SK-N-SH (cell line): ENCODE measurements at places on chromosomes 11 and 22. TPM values are rescaled to one million over a fixed set of nuclear protein-coding genes. Genes with fewer than 3 reads are reported as not detected.

IL18 gene
- polyA plus RNA-seq, result 0.28 TPM in 1 of 2 replicates, not detected in the other

RFPL3 gene
- not detected in 2 replicates for polyA plus RNA-seq

GAL3ST1 gene
- polyA plus RNA-seq, result 0.08 TPM in 1 of 2 replicates, not detected in the other

SERHL2 gene
- 3.1 and 3.8 TPM in 2 replicates for polyA plus RNA-seq

RAB39A gene
- 0.18 and 0.36 TPM in 2 replicates for polyA plus RNA-seq

DNA sequence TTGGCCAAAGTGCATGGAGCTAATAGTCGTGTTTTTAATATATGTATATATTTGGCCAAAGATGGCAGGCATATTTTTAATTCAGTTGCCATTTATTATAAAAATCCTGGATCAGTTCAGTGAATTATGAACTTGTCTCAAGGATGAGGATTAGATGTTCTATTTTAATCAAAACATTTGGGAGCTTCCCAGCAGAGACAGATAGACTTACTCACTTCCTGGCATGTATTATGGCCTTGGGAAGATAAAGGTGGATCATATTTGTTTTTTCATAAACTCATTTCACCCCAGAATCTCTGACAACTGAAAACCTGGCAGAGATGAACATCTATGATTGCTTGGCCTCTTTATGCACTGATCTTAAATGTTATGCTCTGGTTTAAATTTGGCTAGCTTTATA lies 148.8 kb downstream of the NCAM1 start:
- no peak overlapping the region for H3K4me3 ChIP-seq
- no peak for DNase-seq
- H3K27ac ChIP-seq, result no peak overlapping the region
- no peaks in the 10 kb centered on the region for H3K27me3 ChIP-seq

DNA sequence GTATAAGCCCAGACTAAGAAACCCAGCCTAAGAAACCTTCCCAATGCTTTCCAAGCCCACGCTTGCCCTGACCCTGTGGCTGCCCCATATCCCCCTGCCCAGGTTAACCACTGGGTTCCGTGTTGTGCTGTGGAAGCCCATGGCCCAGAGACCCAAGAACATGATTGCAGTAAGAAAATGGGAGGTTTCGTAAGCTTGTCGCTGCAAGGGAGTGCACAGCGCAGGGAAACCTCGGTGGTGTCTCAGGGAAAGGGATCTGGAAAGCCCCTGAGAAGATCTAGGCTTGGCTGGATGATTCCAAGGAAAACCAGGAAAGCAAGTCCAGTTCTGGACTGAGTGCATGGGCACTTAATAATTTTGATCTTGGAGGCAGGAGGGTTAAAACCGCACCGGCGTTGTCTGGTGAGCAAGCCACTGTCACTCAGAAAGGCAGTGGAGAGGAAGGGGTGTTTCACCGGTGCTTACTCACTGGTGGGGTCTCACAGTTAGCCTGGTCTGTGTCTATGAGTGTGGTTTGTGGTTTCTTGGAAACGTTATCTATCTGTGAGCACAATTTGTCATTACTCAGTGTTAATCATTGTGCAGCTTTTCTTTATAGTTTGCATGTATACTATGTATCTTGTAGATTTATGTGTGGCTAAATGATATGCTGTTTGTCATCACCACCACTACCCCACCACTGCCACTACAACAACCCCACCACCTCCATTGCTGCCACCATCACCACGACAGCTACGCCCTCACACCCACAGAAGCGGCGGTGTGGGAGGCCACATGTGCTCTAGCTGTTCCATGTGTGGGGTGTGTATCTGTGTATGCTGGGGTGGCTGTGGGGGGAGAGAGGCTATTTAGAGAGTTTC lies 53.3 kb upstream of the PRDM11 start:
- no peak overlapping the region for H3K27ac ChIP-seq
- no peaks in the 10 kb centered on the region for H3K36me3 ChIP-seq
- peaks cover 10% of the 10 kb centered on the region; the same call in 1 of the 2 replicates for H3K27me3 ChIP-seq
- DNase-seq, result no peak
- no peak overlapping the region for H3K4me3 ChIP-seq
- no peaks in the 10 kb centered on the region for H3K4me1 ChIP-seq

- H3K27ac ChIP-seq, result peak overlapping the region; percentile 88
- H3K27me3 ChIP-seq, result no peaks in the 10 kb centered on the region
- DNase-seq, result peak; percentile 58
Measured at GRCh38 chr11:12862696-12863469, 146.2 kb upstream of the RASSF10 start.

GRCh38 chr22:47842119-47842518 lies 1079.7 kb downstream of the TBC1D22A start:
- H3K27ac ChIP-seq, result no peak overlapping the region
- no peak for DNase-seq
- H3K27me3 ChIP-seq, result no peaks in the 10 kb centered on the region
- H3K36me3 ChIP-seq, result no peaks in the 10 kb centered on the region

DNA sequence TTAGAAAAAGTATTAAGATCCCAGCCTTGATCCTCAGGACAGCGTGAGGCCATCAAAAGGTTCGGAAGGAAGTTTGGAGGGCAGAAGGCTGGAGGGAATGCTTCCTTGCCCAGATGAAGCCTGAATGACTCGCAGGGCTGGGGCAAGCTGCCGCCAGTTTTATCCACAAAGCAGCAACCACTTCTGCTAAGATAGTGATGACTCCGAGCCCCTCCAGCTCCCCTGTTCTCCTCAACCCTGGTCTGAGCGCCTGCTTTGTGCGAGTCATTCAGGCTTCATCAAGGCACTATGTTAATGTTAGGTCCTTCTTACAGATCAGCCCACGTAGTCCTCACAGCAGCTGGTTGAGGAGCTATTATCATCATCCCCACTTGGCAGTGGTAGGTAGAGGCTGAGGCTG lies 158.8 kb downstream of the COMMD9 start:
- no peaks in the 10 kb centered on the region for H3K27me3 ChIP-seq
- no peak overlapping the region for H3K4me3 ChIP-seq
- H3K27ac ChIP-seq, result no peak overlapping the region
- DNase-seq, result no peak
- H3K36me3 ChIP-seq, result no peaks in the 10 kb centered on the region

- DNase-seq, result no peak
- H3K27me3 ChIP-seq, result no peaks in the 10 kb centered on the region
- no peak overlapping the region for H3K4me3 ChIP-seq
- peaks cover 5% of the 10 kb centered on the region for H3K4me1 ChIP-seq
Measured at GRCh38 chr11:46001448-46001914, 79.0 kb downstream of the LARGE2 start.

- H3K27me3 ChIP-seq, result no peaks in the 10 kb centered on the region
- peaks cover 4% of the 10 kb centered on the region for H3K36me3 ChIP-seq
- peak overlapping the region; percentile 68 for H3K4me3 ChIP-seq
- peaks cover 65% of the 10 kb centered on the region for H3K4me1 ChIP-seq
- DNase-seq, result no peak
Measured at GRCh38 chr22:46056546-46057245, 79.7 kb upstream of the WNT7B start.

GRCh38 chr11:36097219-36097650 lies 153.4 kb downstream of the LDLRAD3 start:
- no peak for DNase-seq
- no peaks in the 10 kb centered on the region for H3K27me3 ChIP-seq
- H3K4me3 ChIP-seq, result no peak overlapping the region
- peaks cover 4% of the 10 kb centered on the region for H3K4me1 ChIP-seq
- peaks cover 5% of the 10 kb centered on the region for H3K36me3 ChIP-seq

- H3K4me1 ChIP-seq, result no peaks in the 10 kb centered on the region; the same call in 1 of the 2 replicates
- peak; percentile 13 for DNase-seq
- H3K27me3 ChIP-seq, result no peaks in the 10 kb centered on the region
Measured at GRCh38 chr11:58923300-58923788, 15.9 kb upstream of the GLYATL1 start.

DNA sequence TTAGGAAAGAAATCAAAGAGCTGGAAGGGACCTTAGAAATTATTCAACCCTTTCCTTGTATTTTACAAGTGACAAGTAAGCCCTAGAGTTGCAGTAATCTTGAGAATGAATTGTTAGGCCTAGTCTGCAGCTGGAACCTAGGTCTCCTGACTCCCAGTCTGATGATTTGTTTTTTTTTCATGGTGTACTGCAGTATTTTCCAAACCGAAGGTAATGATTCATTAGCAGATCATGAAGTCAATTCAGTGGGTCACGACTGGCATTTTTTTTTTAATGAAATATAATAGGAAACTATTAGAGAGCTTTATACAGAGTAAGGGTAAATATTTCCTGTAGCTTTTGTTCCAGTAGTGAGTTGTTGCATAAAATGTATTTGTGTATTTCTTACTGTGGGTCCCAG lies 42.8 kb downstream of the EXT2 start:
- H3K36me3 ChIP-seq, result peaks cover 6% of the 10 kb centered on the region
- no peaks in the 10 kb centered on the region for H3K27me3 ChIP-seq
- no peak overlapping the region for H3K4me3 ChIP-seq
- peaks cover 34% of the 10 kb centered on the region; the same call in 1 of the 2 replicates for H3K4me1 ChIP-seq

DNA sequence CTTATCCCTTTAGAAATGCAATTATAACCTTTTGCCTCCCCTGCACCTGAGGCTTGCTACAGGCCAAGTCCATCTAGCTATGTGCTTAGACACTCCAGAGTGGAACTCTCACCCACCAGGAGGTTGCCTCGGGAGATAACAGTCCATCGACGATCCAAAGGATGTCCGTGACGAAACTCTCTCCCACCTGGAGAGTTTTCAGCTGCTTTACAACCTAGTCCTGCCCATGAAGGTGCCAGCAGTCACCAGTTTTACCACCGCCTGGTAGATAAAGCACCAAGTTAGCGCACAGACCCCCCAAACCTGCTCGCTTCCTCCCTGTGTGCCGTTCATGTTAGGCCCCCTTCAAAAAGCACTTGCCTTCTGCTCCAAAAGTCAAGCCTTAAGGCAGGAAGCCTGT lies 53.1 kb upstream of the SHISAL1 start:
- no peaks in the 10 kb centered on the region for H3K36me3 ChIP-seq
- no peak overlapping the region for H3K27ac ChIP-seq
- H3K4me1 ChIP-seq, result peaks cover 40% of the 10 kb centered on the region; the same call in 1 of the 2 replicates
- H3K27me3 ChIP-seq, result no peaks in the 10 kb centered on the region
- no peak for DNase-seq

DNA sequence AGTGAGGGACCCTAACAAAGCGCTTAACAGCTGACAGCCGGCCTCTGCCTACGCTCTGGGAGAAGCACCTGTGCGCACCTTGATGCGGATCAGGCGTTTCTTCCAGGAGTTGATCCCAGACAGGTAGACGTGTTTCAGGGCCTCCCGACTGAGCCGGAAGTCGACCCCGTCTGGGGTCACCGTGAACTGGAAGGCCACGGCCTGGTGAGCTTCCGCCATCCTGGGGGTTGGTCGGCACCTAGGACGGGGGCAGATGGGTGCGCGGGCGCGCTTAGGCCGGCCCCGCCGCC lies 585 bp downstream of the CPT1B start:
- no peak for DNase-seq
- H3K36me3 ChIP-seq, result peaks cover 52% of the 10 kb centered on the region; the same call in 1 of the 2 replicates
- H3K27me3 ChIP-seq, result no peaks in the 10 kb centered on the region

DNA sequence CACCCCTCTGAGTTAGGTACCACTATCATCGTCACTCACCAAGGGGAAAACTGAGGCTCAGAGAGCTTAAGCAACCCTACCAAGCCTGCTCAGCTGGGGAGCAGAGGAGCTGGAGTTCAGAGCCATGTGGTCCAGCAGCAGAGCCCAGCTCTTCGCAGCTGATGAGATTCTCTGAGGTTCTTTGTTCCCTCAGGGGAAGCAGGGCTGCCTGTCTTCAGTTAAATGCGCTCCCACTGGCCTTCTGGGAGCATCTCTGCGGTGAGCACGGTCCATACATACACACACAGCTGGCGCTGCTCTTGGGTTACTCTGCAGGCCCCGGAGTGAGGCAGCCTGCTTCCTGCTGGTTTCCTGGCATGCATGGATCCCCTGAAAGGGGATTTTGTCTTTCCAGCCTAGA lies 5.2 kb upstream of the PTGDR2 start:
- DNase-seq, result peak; percentile 29
- H3K27ac ChIP-seq, result no peak overlapping the region
- no peaks in the 10 kb centered on the region for H3K36me3 ChIP-seq
- H3K27me3 ChIP-seq, result no peaks in the 10 kb centered on the region; the same call in 1 of the 2 replicates
- no peak overlapping the region for H3K4me3 ChIP-seq

- no peaks in the 10 kb centered on the region for H3K36me3 ChIP-seq
- no peak for DNase-seq
- no peaks in the 10 kb centered on the region for H3K27me3 ChIP-seq
- no peak overlapping the region for H3K4me3 ChIP-seq
- peak overlapping the region; percentile 31; the same call in 1 of the 2 replicates for H3K27ac ChIP-seq
Measured at GRCh38 chr11:111510311-111510710, 1.9 kb downstream of the BTG4 start.

GRCh38 chr11:103604310-103604709 lies 432.1 kb upstream of the DDI1 start:
- no peaks in the 10 kb centered on the region for H3K36me3 ChIP-seq
- no peak overlapping the region for H3K27ac ChIP-seq
- no peaks in the 10 kb centered on the region for H3K4me1 ChIP-seq
- H3K27me3 ChIP-seq, result no peaks in the 10 kb centered on the region

DNA sequence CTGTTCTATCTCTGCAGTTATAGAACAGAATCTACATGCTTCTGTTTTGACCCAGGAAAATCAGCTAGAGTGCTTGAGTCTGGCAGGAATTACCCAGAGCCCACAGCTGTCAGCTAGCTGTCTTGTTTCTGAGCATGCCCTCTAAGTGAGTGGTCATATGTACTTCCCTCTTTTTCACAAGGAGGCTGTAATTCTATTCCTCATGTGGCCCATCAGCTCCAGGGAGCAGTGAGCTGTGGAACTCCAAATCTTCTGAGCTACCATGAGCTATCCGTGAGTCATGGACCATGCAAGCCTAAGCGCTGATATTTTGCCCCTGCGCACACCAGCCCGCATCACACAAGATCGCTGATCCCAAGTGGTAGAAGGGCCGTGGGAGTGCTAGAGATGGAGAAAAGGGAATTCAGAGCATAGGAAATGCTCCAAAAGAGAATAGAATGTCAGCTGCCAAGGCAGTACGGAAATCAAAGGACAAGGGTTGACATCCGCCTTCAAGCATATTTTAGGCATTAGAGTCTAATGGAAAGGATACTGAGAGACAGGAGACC lies 5.4 kb downstream of the FJX1 start:
- 0 out of 2 replicates have a peak, but pooled peaks cover 2% of the 10 kb centered on the region for H3K36me3 ChIP-seq
- H3K27ac ChIP-seq, result peak overlapping the region; percentile 94
- no peaks in the 10 kb centered on the region for H3K27me3 ChIP-seq
- no peak for DNase-seq
- H3K4me3 ChIP-seq, result no peak overlapping the region
